ENCODE measurements at places on chromosomes 6 and 20.
A peak's percentile ranks its signal among the peaks of the same experiment; 100 is the strongest.

- peak; percentile 12 for DNase-seq
These were observed 637 bp downstream of the TRPC4AP start for GRCh38 chr20:35091816-35092523.

DNA sequence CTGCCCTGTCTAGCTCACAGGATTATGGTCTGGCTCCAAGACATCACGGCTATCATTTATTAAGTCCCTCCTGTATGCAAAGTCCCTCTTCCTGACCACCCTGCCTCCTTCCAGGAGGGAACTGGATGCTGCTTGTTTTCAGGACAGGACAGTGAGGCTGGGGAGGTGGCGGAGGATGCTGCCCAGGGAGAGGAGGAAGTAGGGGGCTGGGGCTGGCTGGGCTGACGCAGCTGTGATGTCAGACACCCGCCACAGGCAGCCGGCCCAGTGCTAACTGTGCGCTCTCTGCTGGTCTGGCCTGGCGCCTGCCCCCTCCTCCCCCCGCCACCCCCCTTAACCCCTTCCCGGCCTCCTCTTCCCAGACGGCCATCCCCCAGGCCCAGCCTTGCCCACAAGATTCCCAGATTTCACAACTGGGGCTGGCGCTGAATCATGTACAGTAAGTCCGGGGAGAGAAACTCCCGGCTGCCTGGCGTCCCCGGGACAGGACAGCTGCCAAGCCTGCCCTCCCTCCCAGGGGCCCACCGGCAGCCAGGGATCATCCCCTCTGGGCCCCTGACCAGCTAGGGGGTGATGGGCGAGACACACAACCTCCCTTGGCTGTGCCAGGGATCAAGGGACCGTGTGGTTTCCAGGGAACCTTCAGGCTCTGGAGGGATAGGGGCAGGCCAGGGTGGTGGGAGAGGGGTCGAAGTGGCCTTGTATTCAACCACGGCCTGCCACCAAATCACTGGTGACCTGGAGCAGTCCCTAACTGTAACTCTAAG lies 118.1 kb downstream of the CEBPB start:
- DNase-seq = peak; percentile 50

DNA sequence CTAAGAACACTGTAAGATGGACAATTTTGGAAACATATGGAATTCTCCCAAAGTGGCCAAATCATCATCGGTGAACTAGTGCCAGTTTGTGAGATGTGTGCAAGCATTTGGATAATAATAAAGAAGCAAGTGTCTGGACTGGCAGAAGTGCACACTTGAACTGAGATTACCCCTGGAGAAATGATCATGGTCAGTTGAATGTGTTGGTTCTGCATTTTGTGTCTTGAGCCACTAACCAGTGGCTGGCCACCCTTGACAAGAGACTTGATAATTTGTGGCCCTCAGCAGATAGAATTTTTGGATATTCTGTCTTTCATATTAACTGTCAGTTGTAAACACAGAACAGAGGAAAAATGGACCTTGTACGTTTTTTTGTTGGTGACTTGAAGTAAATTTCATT lies 37.4 kb downstream of the CITED2 start:
- no peak for DNase-seq

DNA sequence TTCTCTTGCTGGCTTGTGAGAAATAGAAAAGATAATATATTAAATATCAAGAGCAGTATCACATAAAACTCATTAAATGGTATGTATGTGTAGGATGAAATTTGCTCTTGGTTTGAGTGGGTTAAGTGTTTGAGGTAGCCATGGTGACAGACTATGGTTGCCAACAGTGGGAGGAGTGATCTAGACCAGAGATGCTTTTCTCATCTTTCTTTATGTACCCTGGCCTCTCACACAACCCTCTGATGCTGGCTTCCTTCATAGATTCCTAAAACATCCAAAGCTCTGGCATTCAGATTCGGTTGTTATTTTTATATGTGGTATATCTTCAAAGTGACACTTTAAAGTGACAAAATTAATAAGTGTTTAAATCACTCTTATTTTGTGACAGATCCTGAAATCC lies 9.0 kb upstream of the MLIP start:
- DNase-seq = no peak

DNA sequence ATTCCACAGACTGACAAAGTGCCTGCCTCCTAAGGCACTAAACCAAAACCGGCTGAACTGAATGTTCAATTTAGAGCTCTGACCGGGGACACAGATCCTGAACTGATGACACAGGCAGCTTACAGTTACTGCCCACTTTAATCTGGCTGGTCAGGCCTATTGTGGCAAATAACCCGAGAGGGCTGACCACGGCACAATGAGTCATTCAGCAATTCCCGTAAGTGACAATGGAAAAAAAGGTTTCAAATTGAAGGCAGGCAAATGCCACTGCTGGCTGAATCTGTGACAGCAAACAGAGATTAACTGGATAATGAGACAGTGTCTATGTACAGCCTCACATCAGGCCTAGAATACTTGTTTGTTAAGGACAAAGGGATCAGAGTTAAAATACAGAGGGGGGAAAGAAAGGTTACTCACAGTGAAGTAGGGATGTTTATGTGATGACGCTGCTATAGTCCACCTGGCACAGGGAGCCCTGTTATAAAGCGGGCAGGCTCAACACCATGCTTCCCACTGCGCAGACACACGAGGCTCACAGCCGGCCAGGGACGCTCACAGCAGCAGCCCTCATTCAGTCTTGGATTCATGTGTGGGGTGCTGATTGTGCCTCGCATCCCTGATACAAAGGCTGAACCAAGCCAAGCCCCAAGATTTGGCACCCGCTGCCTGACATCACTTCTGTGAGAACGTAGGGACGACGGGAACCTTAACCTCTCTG lies 54.4 kb downstream of the RTN4IP1 start:
- DNase-seq = no peak

DNA sequence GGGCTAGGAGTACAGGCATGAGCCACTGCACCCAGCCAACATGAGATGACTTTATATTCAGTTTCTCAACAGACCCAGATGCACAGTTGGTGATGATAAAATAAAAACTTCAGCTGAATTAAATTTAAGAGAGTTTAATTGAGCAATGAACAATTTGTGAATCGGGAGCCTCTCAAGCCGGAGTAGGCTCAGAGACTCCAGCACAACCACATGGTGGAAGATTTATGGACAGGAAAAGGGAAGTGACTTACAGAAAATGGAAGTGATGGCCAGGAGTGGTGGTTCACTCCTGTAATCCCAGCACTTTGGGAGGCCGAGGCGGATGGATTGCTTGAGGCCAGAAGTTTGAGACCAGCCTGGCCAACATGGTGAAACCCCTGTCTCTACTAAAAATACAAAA lies 10.4 kb upstream of the BCAS4 start:
- no peak for DNase-seq

- DNase-seq = no peak
These were observed 70.6 kb upstream of the EYA4 start for GRCh38 chr6:133170602-133171001.

DNA sequence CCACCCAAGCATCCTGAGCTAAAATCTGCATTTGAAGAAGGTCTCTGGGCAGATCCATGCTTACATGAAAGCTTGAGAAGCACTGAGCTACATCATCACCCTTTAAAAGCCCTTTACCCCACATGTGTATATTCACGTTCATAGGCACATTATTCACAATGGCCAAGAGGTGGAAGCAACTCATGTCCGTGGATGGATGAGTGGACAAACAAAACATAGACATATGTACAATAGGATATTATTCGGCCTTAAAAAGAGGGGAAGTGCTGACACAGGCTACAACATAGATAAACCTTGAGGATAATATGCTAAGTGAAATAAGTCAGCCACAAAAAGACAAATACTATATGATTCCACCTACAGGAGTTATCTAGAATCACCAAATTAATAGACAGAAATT lies 17.6 kb downstream of the ADGRF5 start:
- no peak for DNase-seq

DNA sequence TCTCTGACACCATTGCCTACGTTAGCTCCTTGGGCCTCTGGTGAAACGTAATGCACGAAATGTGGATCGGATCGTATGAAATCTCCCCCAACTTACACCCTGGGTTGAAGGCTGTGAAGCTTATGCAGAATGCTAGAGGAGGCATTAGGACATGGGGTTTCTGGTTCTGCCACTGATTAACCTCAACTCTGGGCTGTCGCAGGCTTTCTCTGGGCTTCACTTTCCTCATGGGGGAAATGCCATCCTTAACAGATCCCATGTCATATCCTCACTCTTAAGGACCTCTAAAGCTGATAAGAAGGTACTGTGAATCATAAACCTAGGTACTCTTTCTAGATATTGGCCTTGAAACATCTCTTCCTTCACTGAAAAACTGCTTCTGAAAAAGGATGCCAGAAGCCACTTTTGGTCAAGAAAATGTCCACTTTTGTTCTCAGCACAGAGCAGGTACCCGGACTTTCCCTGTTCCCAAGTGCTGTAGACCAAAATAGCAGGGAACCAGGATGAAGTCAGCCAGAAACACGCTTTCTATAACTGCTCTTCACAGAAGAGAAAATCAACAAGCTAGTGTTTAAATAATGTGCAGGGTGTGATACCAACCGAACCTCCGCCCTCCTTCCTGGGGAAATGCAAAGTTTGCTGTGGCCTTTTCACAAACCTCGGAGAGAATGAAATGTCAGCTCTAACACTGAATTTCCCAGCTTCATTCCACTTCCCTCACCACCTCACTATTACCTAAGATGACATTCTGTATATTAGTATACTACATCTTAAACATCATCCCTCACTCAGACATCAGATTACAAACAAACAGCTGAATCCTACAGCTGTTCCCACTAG lies 118.9 kb downstream of the BACH2 start:
- no peak for DNase-seq

- DNase-seq = no peak
These were observed 14.5 kb downstream of the BRD2 start for GRCh38 chr6:32982702-32983492.

DNA sequence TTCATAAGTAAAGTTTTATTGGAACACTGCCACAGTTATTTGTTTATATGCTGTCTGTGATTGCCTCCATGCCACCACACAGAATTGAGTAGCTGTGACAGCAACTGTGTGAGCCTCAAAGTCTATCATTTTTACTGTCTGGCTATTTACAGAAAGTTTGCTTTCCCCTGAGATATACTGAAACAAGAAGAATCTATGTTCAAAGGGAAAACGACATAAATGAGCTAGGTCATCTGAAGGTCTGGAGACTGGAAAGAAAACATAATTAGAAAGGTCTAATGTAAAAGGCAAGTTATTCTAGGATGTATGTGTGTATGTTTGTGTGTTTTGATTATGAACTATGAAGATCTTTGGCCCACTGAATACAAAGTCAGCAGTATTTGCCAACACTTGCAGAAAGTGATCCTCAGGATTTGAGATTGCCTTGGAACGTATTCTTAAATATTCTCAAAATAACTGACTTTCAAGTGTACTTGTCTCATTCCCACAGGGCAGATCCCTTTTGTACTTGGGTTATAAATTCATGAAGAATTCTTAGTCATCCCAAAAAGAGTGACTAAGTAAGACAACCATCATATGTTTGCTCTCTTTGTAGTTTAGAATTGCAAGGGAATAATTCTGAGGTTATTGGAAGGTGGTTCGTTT lies 677.7 kb downstream of the DOK5 start:
- no peak for DNase-seq

DNA sequence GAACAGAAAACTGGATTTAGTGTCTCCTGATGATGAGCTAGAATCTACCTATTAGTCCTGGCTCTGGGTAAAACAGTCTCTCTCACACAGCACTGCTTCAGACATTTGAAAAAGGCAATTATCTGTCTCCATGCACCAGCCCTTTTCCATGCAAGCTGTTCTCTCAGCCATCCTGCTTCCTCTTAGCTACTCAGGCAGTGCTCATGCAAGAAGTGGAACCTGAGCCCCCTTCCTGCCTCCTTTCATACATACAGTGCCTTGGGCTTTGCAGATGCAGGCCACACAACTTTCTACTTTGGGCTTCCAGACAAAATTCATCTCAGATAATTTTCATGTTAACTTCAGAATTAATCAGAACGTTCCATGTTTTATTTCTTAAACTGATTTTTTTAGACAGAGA lies 151.3 kb downstream of the RALGAPA2 start:
- DNase-seq = no peak

GRCh38 chr6:112337209-112337638 lies 9.9 kb upstream of the RFPL4B start:
- DNase-seq = peak; percentile 5

DNA sequence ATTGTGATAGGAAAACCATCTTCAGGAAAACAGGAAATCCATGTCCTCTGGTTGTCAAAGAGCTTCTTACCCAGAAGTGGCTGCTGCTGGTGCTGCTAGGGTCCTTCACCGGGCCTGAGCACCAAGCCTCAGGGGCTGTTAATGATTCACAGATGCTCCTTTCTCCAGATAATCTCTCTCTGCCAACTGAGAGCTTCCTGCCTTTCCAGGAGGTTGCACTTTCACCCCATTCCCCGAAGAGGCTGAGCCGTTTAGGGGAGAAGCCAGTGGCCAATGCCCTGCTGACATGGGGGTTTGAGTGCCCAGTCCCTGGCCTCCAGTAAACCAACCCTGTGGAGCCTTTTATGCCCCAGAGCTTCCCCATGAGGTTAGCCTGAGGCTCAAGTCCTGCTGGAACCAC lies 122.4 kb downstream of the CBLN4 start:
- DNase-seq = no peak

DNA sequence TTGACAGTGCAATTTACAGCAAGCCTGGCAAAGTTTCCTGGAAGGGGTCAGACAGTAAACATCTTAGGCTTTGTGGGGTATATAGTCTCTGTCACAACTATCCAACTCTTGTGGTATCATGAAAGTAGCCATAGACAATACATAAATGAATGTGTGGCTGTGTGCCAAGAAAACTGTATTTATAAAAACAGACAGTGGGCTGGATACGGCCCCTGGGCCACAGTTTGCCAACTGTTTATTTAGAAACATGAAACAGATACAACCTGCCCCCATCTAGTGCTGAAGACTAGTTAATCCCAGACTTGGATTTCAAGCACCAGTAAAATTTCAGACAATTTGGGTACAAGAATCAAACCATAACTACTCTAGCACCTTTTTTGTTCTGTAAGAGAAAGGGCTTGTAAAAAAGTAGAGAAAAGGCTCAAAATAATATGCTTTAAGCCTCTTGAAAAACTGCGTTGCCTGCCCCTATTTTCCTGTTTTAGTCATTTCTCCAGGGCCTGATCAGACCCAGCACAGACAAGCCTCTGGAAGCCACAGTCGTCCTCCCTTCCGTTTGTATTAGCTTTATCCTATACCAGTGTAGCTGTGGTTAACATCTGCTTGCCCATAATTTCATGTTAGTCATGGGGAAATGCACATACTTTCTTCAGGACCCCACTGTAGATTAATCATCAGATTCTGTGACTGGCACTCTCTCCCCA lies 30.8 kb downstream of the JAG1 start:
- no peak for DNase-seq

- DNase-seq = peak; percentile 74
These were observed 2.4 kb downstream of the CSTL1 start for GRCh38 chr20:23441850-23442313.

All from OCI-LY7 (cell line).